ENCODE measurements at places on chromosomes 6 and 20.

- DNase-seq: no peak
Observed at GRCh38 chr6:68740828-68741500, 105.9 kb downstream of the ADGRB3 start.

GRCh38 chr20:45470262-45470931, 844 bp downstream of the WFDC2 start:
- DNase-seq: no peak

- DNase-seq: no peak
Observed at GRCh38 chr20:47057661-47058060, 163.0 kb downstream of the EYA2 start.

DNA sequence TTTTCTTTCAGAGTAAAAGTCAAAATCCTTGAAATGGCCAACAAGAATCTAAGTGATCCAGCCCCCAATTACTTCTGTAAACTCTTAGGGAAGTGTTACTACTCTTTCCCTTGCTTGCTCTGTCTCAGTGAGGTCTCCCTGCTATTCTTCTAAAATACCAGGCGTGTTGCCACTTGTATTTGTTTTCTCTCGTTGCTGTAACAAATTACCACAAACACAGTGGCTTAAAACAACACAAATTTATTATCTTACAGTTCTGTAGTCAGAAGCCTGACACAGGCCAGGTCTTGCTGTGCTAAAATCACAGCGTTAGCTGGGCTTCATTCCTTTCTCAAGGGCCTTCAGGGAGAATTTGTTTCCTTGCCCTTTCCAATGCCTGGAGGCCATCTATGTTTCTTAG, 59.9 kb downstream of the HECA start:
- DNase-seq: no peak

DNA sequence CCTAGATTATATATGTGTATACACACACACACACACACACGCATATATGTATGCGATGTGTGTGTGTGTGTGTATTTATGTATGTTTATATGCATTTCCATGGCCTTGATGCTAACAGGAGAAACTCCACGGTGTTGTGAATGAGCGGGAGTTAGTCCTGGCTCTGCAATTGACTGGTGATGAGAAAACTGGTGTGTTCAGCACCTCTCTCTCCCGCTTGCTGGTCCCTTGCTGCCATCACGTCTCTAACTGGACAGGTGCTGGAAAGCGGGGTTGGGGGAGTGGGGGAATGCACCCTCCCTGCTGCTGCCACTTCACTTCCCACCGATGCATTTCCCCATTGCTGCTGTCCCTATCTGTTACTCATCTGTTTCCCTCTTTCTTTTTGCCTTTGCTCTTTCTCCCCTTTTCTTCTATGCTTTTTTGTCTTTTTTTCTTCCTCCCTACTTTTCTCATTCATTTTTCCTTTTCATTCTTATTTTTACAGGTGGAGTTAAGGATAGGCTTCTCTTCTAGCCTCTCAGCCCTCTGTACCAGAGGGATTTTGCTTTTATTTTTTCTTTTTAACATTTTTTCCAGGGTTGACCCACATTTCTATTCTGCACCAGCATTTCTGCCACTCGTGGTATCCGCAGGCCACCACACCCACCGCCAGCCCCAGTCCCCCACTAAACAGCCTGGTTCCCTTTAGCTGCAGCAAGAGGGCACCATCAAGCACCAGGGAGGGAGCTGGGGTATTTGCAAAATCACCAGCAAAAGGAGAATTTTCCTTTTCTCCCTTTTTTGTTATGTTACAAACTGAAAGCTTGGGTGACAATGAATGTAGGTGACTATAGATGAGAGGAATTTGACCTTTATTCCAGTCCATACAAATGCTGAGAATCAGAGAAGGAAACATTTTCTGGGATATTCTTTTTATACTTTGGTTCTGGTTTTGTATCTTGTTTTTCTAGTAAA, 115.6 kb downstream of the TCP11 start:
- no peak for DNase-seq

DNA sequence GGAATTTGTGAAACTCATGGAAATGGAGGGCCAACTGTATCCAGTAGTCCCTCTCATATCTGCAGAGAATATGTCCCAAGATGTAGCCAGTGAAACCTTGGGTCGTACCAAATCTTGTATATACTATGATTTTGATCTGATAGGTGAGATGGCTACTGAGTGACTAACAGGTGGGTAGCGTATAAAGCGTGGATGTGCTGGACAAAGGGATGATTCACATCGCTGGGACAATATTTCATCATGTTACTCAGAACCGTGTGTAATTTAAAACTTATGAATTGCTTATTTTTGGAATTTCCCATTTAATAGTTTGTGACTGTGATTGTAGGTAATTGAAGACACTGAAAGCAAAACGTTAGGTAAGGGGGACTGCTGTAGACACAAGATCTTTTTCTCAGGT, 144.1 kb downstream of the SMAP1 start:
- DNase-seq: no peak

All from left lobe of liver (tissue), 2 donors.